Urothelium cell line (cell line): ENCODE measurements at places on chromosomes 6 and 20.
A peak's percentile ranks its signal among the peaks of the same experiment; 100 is the strongest.

DNA sequence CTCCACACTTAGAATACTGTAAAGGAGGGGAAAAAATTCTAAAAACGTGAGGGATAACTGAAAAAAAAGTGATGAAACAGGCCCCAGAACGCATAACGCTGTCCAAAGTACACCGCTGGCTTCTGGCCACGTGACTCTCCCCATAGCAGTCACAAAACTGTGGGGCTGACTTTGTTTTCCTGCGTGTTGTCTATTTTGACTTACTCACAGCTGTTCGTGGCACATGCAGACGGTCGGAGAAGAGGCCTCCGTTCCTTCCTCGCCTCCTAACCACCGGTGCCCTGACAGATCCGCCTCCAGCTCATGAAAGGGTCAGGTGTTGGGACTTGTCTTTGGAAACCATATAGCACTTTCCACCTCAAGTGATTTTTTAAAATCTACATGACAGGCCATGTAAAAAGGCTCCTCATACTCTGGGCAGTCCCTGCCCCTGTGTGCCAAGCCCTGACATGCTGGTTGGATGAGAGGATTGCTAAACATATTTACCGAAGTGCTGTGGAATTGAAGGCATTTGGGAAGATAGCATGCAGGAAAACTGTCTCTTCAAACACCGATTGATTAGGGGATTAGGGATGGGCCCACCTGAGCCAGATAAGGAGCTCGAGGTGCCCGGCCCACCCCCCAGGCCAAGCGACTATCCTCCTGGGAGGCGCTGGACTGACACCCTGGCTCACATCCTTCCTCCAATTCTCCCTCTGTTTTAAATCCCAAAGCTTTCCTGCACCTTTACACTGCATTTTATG, 54.8 kb downstream of the DACT2 start:
- no peak for DNase-seq

DNA sequence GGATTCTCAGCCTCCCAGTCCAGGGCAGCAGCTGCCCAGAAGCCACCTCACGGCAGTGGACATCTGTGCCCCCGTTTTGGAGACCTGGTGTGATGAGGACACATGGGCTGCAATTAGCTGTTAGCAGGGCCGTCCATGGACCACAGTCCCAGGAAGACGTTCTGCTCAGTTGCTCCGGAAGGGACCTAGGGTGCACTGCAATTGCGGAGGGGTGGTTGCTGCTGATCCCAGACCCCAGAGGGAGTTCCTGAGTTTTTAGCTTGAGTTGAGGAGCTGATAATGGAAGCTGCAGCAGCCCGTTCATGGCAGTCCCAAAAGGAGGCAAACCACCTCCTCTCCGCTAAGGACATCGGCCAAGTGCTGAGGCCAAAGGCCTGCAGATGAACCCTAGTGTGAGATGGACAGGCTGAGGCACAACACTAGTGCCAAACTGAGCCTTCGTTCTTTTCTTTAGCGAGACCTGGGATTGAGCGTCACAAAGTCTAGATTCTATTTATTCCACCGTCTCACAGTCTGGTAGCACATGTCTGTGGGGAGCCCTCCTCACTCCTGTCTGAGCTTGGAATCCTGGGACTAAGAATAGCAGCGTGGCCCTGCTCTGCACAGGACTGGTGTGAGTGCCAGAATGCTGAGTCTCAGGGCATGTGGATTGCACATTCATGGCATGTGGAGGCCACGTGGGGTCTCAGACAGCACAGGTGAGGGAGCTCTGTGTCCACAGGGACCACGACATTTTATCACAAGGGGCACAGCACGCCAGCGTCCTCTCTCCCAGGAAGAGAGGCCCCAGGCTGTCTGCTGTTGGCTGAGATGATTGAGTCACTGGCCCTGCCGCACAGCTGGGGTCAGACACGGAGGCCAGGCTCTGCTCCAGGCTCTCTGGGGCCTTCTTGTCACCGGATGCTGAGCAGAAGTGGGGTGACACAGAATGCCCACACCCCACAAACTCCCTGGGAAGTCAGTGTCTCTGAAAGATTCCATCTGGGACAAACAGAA, 113.4 kb downstream of the PSMB1 start:
- DNase-seq = no peak

DNA sequence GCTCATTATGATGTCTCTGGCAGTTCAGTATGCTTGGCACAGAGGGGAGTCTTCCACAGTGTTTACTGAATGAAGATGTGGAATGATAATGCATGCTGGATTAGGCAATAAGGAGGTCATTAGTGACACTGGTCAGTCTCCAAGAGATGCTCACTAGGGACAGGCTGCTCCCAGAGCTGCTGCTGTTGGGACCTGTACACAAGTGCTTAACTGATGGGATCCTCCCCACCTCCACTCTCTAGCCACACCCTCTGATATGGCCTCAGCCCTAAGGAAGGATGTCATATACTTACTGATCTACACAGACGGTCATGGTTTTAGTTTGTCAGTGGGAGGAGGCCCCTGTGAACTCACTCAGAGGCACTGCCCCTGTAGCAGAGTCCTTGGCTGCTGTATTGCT, 73.4 kb downstream of the MYB start:
- no peak for DNase-seq

DNA sequence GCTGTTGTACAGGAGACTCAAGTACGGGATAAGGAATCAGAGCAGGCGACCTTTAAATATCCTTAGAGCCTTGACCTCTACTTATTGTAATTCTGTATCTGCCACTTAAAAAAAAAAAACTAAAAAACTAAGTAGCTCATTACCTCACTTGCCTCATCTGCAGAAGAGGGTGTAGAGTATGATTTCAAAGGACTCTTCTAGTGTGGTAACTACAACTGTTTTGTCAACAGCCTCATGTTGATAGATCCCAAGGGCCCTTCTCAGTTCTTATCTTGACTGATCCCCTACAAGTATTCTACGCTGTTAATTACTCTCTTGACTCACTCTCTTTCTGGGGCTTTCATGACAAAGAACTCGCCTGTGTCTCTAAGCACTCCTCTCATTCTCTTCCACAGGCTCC, 16.7 kb upstream of the PDYN start:
- no peak for DNase-seq

- no peak for DNase-seq
Measured at GRCh38 chr6:18414116-18414515, 27.0 kb downstream of the RNF144B start.

DNA sequence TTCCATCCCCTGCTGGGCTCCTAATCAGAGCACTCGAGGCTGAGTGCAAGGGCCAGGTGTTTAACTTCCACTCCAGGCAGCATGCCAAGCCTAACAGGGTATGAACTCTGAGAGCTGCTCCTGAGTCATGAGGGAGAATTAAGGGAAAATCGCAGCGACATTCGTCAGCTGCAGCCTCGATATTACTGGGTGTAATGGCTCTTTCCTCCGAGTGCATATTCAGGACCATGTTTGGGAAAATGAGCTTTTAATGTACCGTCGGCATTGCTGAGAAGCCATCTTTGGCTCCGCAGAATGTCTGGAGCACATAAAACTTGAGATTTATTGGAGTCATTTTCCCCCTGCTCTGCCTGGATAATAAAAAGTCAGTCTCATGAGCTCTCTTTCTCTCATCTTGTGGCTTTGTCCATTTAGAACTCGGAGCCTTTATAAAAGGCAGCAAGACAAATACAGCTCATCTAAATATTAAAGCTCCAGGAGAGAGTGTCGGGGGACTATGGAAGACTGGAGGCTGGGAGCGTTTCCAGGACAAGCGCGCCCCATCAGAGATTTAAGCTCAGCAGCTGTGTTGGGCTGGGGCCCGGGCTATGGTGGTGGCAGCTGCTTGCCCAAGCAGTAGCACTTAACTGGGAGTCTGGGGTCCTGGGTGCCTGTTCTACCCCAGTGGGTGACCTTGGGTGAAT, 103.7 kb downstream of the TOX2 start:
- DNase-seq = peak; percentile 91

DNA sequence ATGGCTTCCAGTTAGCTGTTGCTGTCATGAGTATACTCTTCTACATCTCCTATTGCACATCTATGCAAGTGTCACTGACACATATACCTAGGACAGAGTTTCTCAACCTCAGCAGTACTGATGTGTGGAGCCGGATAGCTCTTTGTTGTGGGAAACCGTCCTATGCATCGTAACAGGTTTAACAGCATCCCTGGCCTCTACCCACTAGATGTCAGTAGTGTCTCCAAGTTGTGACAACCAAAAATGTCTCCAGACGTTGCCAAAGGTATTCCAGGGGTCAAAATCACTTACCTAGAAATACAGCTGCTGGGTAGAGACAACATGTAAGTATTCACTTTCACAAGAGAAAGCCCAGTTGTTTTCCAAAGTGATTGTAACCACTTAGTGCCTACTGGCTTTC, 637.6 kb downstream of the RNF144B start:
- DNase-seq = peak; percentile 23

- DNase-seq = no peak
Measured at GRCh38 chr6:122400462-122401089, 1.1 kb downstream of the HSF2 start.

DNA sequence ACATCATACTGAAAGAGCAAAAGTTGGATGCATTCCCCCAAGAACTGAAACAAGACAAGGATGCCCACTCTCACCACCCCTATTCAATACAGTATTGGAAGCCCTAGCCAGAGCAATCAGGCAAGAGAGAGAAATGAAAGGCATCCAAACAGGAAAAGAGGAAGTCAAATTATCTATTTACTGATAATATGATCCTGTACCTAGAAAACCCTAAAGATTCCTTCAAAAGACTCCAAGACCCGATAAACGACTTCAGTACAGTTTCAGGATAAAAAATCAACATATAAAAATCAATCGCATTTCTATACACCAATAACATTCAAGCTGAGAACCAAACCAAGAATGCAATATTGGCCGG, 14.5 kb downstream of the CDK19 start:
- no peak for DNase-seq

GRCh38 chr6:15301179-15302006, 55.5 kb downstream of the JARID2 start:
- no peak for DNase-seq
